ENCODE measurements at places on chromosomes 2 and 18.

DNA sequence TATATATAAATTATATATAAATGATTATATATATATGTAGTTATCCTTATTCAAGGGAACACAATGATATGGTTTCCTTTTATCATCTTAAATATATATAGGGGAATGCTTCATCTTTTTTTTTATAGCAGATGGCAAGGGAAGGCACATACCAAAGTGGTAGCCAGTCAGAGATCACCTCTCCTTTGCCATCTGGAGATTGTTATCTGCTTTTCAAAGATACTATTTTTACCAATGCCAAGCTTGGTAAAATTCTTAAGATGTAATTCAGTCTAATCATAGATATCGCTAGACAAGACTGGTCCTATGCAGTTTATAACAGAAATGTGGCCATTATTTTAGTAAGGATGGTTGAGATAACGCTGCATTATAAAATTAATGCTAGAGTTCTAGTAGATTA, 64.7 kb upstream of the DSEL start:
- DNase-seq = no peak

DNA sequence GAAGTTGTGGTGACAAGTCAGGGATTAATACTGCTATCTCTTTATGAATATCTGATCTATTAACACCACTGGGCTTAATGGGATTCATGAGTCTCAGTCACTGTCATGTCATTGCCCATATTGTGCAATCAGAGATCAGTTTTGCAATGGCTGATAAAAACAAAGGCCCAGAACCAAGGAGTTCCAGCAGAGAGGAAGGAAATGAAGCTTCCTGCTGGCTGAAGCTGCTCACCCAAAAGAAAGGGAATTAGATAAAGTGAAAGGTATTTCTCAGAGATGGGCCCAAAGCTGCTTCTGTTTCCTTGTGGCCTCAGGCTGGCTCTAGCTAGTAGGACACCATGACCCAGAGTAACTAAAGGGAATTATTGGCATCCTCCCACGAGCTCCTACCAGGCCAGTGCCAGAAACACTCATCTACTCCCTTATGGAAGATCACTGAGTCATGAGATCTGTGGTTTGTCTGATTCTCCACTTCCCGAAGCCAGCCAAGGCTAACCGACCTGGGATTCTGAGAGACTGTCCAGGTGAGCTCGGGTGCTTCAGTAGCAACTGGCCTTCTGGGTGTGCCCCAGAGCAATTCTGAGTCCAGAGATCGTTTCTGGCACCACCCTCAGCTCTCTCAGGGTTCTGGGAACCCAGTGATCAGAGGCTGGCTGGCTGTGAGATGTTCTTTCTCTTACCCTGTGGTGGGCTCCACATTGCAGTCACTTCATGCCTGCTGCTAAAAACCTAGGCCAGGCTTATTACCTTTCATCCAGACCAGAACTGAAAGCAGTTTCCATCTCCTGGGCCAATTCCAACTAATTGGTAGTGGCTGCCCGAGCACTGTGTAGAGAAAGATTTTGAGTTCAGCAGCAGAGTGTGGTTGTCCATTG, 129.5 kb upstream of the PELI1 start:
- no peak for DNase-seq

DNA sequence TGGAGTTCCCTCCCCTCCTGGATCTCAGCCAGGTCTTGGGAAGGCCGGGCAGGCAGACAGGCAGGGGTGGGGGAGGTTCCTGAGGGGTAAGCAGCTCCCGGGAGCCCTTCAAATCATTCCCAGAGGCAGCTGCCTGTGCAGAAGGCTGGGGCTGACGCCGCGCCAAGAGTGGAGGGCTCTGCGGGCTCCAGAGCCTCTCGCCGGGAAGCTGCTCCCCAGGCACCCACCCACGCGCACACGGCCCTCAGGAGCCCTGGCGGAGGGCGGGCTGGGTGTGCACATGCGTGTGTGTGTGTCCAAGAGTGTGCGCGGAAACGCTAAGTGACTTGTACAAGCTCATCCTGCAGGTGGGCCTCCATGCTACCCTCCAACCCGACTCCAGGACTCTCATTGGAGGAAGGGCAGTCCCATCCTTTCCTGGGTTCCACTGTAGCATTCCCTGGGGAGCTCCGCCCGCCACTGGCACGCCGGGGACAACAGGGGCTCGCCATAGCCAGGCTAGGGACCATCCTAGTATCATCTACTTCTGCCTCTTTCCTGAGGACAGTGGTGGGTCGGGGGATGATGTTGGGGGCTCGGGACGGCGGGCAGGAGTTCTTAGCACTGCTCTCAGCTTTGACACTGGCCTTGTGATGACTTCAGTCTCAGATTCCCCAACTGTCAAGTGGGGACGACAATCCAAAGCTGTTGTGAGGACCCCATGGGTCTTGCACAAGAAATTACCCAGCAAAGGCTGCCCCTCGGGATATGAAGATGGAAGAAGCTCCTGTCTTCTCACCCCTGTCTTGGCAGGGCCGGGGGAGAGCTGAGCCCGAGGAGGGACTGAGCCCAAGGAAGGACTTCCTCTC, 50.3 kb downstream of the INHBB start:
- peak; percentile 60 for DNase-seq

DNA sequence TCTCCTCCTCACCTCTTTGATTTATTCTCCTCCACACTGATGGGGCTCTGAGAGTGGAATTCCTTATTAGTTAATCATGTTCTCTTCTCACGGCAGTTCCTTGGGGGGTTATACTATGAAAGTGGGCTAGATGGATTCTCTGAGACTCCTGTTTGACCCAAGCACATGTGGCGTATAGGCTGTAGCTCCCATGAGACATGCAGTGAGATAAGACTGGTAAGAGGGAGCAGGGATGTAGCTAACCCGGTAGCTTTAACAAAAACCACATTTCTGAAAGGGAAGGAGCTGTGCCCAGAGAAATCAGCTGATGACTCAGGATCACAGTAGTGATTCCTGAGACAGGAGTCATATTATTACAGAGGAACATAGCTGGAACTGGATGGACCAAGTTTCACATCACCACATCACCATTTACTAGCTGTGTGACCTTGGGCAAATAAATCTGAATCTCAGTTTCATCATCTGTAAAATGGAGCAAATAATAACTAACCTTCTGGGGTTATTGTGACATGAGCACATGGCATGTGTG, 82.9 kb downstream of the CRIM1 start:
- no peak for DNase-seq

DNA sequence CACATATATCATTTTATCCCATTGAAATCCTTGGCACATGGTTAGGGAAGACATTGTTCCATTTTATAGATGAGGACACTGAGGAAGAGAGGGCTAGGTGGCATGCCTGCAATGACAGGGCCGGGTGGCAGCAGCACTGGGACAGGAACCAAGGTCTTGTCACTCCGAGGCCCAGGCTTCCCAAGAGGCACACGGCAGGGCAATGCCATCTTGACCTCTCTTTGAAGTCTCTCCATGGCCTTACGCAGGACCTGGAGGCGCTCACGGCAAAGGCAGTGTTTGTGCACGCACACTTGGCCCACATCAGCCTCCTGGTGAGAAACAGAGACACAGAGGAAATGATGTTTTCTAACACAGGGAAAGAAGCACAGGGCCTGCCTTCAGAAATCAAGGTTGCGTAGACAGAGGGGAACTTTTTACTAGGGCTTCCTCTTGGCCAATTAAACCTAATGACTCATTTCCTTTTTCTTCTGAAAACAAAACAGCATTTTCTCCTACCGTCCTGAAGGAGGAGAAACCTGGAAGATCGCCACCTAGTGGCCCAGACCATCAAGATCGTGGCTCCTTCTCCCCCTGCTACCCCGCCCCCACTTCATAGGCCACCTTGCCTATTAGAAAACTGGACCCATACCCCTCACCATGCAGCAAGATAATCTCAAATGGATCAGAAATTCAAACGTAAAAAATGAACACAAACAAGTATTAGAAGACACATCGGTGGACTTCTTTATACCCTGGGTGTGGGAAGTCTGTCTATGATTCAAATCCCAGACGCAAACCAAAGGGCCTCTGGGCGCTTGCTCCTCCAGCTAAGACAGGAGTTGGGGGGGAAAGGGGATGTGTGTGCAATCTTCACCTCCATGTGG, 74.6 kb upstream of the SP3 start:
- DNase-seq = peak; percentile 69

DNA sequence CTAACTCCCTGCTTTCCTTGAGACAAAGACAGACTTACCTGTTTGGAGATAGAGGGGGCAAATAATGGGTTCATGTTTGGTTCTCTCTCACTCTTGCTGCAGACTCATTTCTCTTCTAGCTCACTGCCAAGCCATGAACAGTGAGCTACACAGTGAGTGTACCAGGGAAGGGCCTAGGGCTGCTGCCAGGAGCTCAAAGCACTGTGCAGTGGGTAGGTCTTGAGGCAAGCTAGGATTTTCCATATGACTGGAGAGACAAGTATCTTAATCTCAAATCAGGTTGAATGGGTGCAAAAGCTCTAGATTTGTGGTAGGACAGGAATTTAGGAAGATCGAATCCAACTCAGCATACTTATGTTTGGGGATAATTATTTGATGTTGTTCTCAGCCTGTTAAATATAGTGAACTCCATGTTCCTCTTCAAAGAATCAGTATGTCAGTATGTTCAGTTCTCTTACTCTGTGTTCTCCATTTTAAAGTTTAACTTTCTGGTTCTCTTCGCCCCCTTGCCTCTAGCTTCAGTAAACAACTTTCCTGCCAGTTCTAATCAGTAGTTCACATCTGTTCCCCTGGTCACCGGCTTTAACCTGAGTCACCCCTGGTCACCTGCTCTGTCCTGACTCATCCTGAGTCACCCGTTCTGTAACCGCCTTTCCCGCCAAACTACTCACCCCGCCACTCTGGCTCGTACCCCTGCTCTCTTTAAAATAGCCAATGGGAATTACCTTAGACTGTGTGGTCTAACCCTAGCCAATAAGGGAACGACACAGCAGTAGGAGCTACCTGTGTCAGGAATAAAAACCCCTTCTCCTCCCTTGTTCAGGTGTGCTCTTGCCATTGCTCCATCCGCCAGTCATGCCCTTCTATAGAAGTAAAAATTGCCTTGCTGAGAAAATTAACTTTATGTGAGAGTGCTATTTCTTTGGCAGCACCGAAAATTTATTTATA, 21.9 kb downstream of the SLC25A52 start:
- DNase-seq = no peak

DNA sequence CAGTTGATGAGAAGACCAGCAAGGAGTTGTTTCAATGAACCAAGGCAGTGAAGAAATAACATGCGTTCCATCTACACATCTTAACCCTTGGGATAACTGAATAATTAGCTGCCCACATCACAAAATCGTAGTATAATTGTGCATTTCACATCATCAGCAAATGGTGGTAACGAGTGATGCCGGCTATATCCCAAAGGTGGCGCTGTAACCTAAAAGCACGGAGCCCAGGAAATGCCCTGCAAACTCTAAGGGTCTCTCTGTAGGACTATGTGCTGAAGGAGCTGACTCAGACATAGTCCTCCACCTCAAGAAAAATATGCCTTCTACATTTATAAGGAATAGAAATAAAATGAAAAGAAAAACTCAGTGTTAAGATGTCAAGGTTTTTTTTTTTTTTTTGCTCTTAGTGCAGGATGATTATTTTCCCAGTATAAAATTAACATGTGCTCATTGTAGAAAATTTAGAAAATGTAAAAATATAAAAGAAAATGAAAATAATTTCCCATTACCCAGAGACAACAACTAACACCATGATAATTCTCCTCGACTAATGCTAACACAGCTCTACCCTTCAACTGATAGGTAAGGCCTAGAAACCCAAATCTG, 23.1 kb upstream of the DSG3 start:
- peak; percentile 58 for DNase-seq

DNA sequence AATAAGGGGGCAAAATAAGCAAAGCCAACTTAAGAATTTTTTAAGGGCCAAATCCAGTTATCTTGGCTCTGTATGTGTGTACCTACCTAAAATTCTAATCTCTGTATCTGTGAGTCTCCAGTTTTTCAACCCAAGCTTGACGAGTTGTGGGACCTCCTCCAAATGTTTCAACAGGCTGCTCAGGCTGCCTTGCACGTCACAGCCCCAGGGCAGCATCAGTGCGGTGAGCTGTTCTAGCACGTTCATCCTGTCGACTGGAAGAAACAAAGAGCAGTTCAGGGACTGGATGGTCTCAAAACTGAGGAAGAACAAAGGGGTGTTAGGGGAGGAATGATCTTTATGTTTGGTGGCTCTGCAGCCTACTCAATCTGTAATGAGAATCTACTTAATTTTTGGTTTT, 29.4 kb downstream of the NLRC4 start:
- DNase-seq = no peak

DNA sequence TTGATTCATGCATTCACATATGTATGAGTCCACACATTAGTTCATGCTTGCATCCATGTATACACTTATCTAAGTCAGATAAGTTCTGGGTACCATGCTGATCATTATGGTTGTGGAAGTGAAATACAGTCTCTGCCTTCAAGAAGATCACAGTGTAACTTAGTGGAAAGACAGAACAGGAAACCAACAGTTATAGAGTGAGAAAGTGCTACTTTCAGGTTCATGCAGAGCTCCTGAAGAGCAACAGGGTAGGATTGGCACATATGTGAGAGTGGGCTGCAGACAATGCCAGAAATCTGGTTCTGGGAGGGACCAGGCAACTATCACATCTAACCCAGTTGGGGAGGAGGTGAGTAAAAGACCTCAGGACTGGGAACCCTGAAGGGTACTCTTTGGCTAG, 35.4 kb upstream of the PGAP1 start:
- no peak for DNase-seq

GRCh38 chr2:102226171-102226570, 39.3 kb downstream of the IL1RL2 start:
- no peak for DNase-seq

DNA sequence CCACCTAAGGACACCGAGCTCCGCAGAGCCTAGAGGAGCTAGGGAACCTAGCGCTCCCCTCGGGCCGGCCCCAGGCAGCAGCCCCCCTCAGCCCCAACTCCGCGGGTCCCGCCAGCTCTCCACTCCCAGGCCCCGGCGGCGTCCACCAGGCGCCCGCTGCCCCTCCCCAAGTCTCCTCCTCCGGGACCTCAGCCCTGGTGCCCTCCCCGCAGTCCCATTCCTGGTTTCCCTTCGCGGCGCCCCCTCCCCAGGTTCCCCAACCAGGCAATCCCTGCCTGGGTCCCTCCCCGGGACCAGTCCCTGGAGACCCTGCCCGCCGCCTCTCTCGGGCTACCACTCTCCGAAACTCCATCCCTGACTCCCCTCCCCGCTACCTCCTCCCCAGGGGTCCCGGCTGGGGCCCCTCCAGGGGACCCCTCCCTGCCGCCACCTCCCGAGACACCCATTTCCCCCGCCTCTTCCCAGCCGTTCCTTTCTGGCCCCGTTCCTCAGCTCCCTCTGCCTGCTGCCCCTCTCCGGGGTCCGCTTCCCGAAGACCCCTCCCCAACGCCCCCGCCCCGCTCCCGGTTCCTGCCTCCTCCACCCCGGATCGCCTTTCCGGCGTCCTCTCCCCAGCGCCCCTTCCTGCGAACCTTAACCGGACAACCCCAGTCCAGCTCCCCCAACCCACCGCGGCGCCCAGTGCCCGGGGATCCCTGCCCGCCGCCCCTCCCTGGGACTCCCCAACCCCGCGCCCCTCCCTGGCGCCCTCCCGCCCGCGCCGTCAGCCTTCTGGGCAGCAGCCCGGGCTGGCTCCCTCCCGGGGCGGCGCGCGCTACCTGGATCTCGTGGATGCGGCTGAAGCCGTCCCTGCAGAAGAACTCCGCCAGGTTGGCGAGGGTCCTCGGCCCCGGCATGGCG, 678 bp downstream of the CYP27C1 start:
- DNase-seq = peak; percentile 44

- no peak for DNase-seq
These were observed 89.0 kb upstream of the PPP1CB start for GRCh38 chr2:28662468-28663181.

GRCh38 chr18:57775937-57776336, 27.2 kb downstream of the ATP8B1 start:
- no peak for DNase-seq

GRCh38 chr2:155363349-155363888, 664.9 kb downstream of the KCNJ3 start:
- DNase-seq = no peak

- no peak for DNase-seq
These were observed 163.6 kb downstream of the PTPRM start for GRCh38 chr18:7730682-7731081.
